ENCODE measurements at places on chromosomes 1 and 21.

GRCh38 chr1:44154049-44154448 is 12.6 kb upstream of the KLF18 start:
- peak; percentile 61 for DNase-seq

DNA sequence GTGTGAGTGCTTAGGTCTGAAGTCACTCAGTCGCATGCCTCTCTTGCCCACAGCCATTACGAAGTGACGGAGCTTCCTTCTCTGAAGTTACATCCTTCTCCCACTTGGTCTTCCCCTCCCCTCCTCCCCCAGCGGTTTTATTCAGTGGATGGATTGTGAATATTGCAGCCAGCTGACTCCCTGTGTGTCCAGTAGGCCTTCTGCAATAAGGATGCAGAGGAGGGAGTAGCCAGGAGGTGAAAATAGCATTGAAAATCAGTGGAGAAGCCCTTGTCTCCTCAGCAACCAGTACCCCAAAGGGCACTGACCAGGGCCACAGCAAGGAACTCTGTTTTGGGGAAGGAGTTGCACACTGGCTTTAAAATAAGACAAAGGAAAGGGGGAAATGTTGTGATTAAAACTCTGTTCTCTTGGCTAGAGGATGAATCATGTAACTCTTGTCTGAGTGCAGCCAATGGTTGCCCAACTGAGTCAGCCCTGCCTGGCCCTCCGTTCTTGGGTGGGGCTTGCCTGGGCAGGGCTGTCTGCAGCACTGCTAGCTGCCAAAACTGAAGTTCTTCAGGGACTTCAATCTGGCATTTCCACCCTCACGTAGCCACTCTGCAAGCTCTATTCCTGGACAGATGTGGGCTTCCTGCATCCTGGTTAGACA is 4.3 kb downstream of the S100A10 start:
- no peak for DNase-seq

- no peak for DNase-seq
Measured at GRCh38 chr1:161259765-161260164, 1.2 kb downstream of the PCP4L1 start.

DNA sequence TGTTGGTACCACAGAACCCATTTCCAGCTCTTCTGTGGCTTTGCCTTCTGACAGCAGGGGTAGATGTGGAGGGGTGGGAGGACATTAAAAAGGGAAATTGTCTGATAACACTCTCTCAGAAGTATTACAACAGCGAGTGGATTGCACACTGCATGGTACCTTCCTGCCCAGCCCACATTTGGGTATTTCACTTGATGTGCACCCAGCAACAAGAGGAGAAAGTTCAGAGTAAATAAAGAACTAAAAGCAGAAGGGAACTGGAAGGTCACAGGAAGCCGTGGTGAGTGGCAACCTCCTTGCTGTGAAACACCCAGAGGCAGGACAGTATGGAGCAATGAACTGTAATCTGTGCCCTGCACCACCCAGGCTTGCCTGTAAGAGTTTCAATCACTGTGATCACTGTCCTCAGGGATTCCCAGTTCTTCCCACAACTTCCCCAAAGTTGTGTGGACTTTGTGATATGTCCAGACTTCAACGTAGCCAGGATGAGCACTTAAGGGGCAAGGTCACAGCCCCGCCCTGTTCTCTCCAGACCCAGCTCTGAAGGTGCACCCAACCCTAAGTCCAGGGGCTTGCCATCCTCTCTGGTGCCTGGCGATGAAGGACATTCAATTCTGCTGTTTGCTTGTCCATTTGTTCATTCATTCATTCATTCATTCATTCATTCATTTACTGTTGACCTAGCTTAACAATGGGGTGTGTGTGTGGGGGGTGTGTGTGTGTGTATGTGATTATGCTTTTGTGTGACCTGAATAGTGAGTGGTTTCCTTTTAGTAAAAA is 18.7 kb upstream of the F5 start:
- no peak for DNase-seq

DNA sequence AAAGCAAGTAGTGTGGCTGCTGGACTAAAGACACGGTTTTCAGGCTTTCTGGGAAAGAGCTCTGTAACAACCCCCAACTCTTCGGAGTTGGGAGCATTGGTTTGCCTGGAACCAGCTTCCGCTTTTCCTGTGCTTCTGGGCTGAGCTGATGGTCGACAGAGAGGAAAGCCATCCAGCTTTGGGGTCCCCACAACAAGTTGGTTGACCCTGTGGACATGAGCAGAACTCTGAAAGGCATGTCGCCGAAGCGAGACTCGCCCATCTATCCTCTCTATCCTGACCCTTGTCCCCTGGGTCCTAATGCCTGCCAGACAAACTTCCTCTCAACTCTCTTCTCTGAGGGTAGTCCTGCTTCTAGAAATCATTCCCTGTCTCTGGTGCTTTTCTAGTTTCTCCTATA is 31.9 kb upstream of the FCGR2A start:
- DNase-seq, result peak; percentile 81

- no peak for DNase-seq
Measured at GRCh38 chr1:228062085-228062791, 20.3 kb upstream of the ARF1 start.

DNA sequence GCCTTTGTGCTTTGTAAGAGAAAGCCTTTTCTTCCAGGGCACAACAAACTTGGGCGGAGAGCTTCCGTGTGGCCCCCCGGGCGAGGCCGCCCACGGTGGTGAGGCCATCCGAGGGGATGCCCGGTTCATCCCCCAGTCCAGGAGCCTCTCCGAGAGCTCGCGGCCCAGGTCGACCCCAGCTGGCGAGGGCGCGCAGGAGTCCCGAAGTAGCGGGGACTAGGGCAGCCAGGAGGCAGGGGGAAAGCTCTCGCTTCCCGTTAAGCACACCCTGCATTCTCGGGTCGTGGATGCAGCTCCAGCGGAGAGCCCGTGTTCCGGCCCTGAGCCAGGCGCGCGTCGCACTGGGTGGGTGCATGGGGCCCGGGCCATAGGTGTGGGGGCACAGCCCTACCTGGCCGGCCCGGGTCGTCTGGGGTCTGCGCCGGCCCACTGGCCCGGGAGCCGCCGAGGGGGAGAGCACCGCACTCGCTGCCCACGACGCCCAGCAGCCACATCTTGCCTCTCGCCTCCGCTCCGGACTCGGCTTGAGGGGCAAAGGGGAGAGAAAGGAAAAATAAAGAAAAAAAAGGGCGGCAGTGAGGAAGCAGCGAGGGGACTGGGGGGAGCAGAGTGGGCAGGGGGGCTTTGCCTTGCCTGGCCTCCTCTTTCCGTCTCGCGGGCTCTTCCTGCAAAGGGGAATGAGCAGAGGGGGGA is 1.8 kb downstream of the RNF220 start:
- peak; percentile 74 for DNase-seq

GRCh38 chr1:26378088-26378878 is 5.7 kb upstream of the ZNF683 start:
- DNase-seq, result no peak

GRCh38 chr1:24244519-24245268 is 57.6 kb upstream of the IFNLR1 start:
- DNase-seq, result no peak

GRCh38 chr1:40732756-40733301 is 41.3 kb downstream of the NFYC start:
- DNase-seq, result no peak

- DNase-seq, result no peak
Measured at GRCh38 chr1:246888522-246888921, 43.2 kb downstream of the AHCTF1 start.

DNA sequence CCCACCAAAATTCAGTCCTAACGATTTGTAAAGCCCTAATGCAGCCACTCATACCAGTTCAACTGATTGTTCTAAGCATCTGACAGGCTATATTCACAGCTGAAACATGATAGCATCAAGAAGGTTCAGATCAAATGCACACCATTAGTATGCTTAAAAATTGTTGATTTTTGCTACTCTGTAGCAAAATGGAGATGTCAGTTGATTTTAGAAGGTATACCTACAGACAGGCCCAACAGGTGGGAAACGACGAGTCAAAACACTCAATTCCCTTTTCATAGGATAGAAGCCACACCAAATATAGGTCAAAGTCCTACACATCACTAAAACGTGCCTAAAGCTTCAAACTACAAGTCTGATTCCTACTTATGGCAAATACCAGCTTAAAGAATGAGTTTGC is 6.7 kb downstream of the SFPQ start:
- DNase-seq, result no peak

DNA sequence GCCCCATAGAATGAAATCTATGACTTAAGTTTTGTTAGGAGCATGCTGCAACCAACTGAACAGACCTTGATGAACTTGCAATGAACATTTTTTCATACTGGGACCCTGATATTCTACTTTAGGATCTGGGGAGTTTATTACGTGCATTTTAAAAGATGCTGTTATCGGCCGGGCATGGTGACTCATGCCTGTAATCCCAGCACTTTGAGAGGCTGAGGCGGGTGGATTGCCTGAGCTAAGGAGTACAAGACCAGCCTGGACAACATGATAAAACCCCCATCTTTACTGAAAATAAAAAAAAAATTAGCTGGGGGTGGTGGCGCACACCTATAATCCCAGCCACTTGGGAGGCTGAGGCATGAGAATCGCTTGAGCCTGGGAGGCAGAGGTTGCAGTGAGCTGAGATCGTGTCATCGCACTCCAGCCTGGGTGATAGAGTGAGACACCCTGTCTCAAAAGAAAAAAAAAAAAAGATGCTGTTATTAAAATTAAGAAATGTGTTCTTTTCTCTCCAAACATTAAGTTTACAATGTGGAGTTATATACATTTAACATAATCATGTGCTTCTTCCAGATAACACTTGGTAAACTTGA is 7.1 kb downstream of the MPZL1 start:
- DNase-seq, result no peak

- no peak for DNase-seq
Measured at GRCh38 chr1:77536813-77537212, 145.6 kb downstream of the ZZZ3 start.

GRCh38 chr1:70675737-70676156 is 264.7 kb downstream of the CTH start:
- DNase-seq, result peak; percentile 85

- no peak for DNase-seq
Measured at GRCh38 chr1:84303314-84303830, 1.9 kb downstream of the SAMD13 start.

- DNase-seq, result no peak
Measured at GRCh38 chr1:58397187-58397820, 149.2 kb downstream of the OMA1 start.

DNA sequence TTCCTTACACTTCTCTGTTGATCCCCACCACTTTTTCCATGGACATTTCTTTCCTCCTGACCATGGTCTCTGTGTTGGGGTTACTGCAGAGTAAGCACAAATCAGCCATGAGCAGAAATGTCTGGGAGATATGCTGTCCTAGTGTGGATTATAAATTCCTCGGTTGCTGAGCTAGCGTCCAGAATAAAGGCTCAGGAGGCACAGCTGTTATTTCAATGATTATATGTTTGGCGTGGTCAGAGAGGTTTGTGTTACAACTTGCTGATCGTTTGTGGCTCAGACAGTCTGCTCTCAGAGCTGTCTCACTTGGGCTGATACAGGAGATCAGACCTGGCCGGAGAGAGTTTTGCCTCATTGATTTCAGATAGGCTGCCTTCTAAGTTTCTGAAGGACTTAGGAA is 37.5 kb upstream of the LAMC2 start:
- DNase-seq, result no peak

DNA sequence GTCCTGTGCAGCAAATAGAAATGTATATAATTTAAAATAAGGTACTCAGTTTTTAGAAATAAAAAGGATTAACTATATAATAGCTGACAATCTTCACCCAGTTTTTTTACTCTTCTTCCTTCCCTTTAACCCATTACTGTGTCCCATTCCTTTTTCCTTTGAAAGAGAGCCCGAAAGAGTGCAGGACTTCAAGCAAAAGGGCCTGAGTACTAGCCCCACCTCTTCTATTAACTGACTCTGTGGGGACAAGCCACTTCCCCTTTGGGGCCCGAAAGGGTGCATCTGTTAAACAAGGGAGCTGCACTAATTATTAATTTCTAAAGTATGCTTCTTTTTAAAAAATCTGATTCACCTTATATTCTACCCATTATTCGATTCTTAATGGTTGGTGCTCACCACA is 3.3 kb downstream of the USP24 start:
- DNase-seq, result no peak

Measured in endodermal cell (in vitro differentiated cells).